ENCODE measurements at places on chromosomes 1 and 21.

DNA sequence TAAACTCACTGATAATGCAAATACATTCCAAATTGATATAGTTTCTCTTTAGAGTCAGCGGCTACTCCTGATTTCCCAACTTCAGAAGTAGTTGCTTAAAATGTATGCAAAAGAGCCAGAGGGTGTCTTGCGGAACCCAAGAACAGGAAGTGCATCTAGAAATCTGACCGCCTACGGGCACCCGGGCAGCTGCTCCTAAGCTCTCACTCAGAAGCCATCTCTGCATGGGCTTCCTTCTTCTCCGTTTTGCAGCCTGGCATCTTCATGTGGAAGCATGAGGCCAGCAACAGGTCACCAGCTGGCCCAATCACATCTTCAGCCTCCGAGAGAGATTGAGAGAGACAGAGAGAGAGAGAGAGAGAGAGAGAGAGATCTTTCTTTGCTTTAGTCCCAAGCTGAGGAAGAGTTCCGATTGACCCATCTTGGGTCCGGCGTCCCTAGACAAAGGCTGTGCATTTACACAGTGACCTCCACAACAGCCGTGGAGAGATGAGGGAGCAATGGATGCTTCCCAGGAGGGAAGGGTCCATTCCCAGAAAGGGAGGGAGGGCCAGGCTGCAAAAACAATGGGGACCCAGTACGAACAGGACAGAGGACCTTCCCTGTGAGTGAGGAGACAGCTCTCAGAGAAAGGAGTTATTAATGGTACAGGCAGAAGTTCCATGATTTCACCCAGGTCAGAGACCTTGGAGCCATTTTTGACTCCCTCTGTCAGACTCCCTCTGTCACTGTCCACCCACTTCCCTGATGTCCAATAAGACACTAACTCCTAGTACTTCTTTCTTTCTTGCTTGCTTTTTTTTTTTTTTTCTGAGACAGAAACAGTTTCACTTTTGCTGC is 28.2 kb upstream of the SLC30A1 start:
- DNase-seq: no peak

GRCh38 chr21:43912500-43912899 is 47.5 kb downstream of the AGPAT3 start:
- DNase-seq: no peak

- DNase-seq: no peak
These were observed 17.1 kb upstream of the PARP1 start for GRCh38 chr1:226425004-226425378.

- no peak for DNase-seq
These were observed 76.5 kb downstream of the EPS15 start for GRCh38 chr1:51442616-51443015.

DNA sequence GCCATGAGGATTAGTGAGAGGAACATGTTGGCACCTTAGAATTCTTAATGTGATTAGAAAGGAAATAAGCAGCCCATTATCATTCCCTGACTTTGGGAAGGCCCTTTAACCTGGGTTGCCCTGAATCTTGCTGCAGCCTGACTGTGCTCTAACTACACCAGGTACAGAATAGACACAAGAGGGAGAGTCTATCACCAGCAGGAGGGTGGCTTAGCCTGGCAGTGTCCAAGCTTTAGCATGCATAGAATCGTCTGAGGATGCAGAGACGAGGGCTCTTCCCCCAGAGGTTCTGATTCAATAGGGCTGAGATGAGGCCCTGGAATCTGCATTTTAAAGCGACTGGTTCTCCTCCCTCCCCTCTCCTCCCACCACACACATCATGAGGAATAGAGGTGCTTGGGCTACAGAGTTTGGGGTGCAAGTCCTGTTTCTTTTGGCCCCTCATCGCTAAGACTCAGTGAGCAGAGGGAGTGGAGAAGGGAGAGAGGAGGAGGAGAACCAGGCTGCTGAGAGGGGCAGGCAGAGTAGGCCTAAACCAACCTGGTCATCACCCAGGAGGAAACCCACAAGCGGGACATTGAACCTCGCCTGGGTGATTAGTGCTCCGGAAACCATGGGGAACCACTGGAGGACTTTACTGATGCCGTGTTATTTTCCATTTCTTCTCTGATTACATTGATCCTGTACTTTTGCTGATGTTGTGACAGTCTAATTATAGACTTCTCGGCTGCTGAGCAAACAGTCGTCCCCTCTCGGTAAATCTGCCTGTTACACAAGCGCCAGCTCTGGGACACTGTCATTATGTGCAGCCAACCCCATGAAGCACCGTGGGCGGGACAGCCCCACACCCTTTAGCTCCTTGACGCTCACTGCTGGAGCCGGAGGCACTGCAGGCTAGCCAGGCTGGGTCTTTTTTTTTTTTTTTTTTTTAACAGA is 6.3 kb upstream of the TENT5C start:
- DNase-seq: no peak

GRCh38 chr1:108595507-108595906 is 35.6 kb downstream of the EEIG2 start:
- DNase-seq: no peak

DNA sequence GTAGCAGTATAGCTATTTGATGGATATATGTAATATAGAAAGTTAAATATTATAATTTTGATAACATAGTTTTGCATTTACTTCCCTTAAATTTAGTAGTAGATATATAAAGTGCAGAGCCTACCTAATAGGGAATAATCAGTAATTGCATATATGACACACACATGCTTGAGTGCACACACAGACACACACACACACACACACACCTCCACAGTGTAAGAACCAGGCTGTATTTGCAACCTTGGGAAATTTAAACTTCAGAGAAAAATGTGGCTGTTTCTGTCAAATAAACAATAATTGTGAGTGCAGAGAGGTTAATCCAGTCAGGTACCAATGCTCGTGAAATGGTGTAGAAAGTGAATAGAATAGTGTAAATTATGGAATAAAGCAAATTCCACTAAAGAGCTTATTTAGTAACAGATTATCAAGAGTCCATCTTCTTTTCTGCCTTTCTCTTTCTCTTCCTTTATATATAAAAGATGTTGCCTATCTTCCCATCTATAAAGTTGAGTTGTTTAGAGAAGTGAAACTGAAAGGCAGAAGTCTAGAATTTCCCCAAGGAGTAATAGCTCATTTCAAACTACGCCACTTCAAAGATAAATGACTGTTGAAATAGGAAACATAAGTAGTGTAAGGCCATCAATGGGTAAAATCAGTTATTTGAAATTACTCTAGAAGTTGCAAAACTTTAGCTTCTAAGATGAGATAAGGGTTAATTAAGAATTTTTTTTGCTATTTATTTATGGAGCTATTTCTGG is 273.7 kb downstream of the SRGAP2C start:
- no peak for DNase-seq

GRCh38 chr1:17183388-17184160 is 21.4 kb upstream of the PADI1 start:
- DNase-seq: no peak

DNA sequence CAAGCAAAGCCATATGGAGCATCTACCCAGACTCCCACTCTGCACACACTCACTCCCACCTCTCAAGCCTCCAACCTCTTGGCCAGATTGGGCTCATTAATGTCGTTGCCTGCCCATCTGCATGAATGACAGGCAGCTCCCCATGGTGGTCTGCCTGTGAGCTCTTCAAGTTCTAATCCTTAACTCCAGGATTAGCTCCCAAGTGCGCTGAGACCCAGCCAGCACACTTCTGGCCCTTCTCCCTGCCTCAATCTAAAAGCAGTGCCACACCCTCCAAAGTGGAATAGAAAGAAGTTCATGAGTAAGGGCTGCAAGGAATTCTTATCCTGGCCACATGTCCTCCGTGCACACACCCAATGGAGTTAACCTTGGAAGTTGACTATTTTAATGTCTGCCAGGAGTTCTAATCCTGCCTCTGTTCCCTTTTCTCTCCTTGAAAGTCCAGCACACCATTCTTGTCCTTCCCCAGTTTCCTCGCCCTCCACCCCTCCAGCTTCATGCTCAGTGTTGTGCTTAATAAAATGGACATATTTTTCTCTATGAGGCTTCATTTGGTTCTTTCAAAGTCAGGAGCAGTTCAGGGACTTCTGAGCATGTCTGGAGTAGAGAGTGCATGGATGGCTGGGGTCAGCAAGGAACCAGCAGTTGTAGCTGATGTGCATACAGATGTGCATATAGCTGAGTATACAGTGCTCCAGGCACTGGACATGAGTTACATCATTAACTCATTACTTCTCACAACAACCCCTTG is 30.1 kb downstream of the CAMK1G start:
- no peak for DNase-seq

DNA sequence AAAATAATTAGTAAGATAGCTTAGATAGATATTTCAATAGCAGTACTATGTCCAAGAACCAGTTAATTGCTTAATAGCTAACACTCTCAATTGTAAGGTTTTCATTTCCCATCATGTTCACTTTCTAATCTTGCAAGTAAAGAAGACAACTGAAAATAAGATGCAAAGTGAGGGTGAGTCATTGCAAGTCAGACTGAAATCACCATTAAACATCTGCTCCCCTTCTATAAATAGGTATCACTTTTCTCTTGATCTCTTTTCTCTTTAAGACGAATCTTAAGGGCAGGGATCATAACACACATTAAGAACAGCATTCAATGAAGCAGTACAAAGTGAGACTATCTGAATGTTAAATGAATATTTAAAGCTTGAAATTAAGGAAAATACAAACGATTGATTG is 40.4 kb downstream of the UBR4 start:
- DNase-seq: no peak

DNA sequence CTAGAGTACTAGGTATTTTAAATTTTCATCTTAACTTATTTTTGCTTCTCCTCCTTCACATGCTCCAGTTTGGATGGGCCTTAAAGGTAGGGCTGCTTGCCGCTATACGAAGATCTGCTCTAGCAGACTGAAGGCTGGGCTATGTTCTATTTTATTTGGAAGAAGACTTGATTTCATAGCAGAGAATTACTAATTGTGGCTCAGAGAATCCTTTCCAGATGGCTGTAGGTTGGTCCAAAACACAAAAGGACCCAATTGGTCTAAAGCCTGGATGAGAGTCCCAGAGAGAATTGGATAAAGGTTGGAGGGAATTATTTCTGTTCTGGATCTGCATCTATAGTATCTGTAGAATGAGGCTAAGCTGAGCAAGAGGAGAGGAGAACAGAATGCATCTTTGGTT is 719.4 kb upstream of the PTBP2 start:
- no peak for DNase-seq

GRCh38 chr1:215780139-215780538 is 213.0 kb downstream of the KCTD3 start:
- DNase-seq: no peak
